ENCODE measurements at places on chromosomes 1 and 21.

- peaks cover 32% of the 10 kb centered on the region for H3K27me3 ChIP-seq
- H3K4me1 ChIP-seq: no peaks in the 10 kb centered on the region
- no peaks in the 10 kb centered on the region for H3K36me3 ChIP-seq
- no peak overlapping the region for H3K27ac ChIP-seq
Observed at GRCh38 chr1:54549181-54549924, 1.3 kb downstream of the ACOT11 start.

DNA sequence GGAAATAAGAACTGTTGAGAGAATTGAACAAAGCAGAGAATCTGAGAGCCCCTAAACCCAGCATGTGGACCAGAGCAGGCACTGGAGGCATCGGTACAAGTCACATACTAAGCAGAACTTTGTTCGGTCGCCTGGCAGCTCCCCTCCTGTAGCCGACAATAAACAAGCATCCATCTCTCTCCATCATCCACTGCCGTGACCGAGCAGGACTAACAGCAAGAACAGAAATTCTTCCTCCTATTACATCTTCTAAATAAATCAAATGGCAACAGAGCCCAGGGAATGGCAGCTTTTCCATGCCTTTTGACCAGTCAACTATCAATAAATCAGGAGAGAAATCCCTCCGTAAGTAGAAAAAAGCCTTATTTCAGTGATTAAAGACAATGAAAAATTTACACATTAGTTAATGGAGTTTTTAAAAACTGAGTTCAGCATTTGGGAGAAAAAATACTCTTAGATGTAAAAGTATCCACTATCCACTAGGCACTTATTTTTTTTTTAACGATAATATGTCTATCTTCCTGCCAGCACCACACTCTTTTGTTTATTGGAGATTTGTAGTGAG, 36.5 kb downstream of the PTPN14 start:
- H3K36me3 ChIP-seq: no peaks in the 10 kb centered on the region
- peaks cover 9% of the 10 kb centered on the region for H3K27me3 ChIP-seq
- H3K4me1 ChIP-seq: peaks cover 15% of the 10 kb centered on the region
- no peak overlapping the region for H3K4me3 ChIP-seq

- H3K36me3 ChIP-seq: no peaks in the 10 kb centered on the region
- no peak for DNase-seq
- H3K4me3 ChIP-seq: no peak overlapping the region
Observed at GRCh38 chr1:112524251-112524650, 15.5 kb downstream of the WNT2B start.

GRCh38 chr1:226406401-226406881, 1.5 kb downstream of the PARP1 start:
- H3K27ac ChIP-seq: peak overlapping the region; percentile 97
- H3K36me3 ChIP-seq: peaks cover 9% of the 10 kb centered on the region
- no peak for DNase-seq
- H3K27me3 ChIP-seq: peaks cover under 1% of the 10 kb centered on the region

- peaks cover 21% of the 10 kb centered on the region for H3K4me1 ChIP-seq
- peaks cover 3% of the 10 kb centered on the region for H3K36me3 ChIP-seq
- peak; percentile 65 for DNase-seq
- no peak overlapping the region for H3K4me3 ChIP-seq
- peak overlapping the region; percentile 13 for H3K27ac ChIP-seq
Observed at GRCh38 chr21:31974454-31974985, 101.7 kb downstream of the HUNK start.

GRCh38 chr1:19081218-19081893, 124.9 kb upstream of the IFFO2 start:
- H3K27me3 ChIP-seq: no peaks in the 10 kb centered on the region
- H3K36me3 ChIP-seq: peaks cover 74% of the 10 kb centered on the region
- H3K27ac ChIP-seq: no peak overlapping the region
- no peak for DNase-seq
- peaks cover 6% of the 10 kb centered on the region for H3K4me1 ChIP-seq

GRCh38 chr1:184536246-184536985, 149.6 kb downstream of the C1orf21 start:
- H3K36me3 ChIP-seq: no peaks in the 10 kb centered on the region
- no peak for DNase-seq
- H3K27ac ChIP-seq: no peak overlapping the region
- no peaks in the 10 kb centered on the region for H3K4me1 ChIP-seq
- H3K4me3 ChIP-seq: no peak overlapping the region

DNA sequence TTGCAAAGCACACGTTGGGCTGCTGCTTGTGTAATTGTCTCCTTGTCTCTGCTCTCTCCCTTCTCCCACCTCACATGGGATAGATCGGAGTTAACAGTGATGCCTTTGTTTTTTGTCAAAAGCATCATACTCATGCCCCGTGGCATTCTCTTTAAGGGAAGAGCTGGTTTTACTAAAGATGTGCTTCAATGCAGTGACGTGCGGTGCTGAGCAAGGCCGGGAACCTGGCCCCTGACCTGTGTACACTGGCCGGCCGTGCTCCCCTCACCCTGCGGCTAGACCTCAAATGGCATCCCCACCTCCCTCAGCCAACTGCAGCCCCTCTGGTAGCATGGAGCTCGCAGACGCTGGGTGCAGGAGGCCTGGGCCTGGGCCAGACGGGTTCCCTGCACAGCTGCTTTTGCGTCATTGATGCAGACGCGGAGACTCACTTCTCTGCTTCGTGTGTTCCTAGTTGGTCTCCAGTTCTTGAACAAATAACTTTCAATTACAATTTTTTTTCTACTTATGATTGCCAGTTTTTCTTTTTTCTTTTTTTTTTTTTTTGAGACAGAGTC, 19.9 kb downstream of the AGPAT3 start:
- H3K36me3 ChIP-seq: peaks cover 25% of the 10 kb centered on the region
- H3K27ac ChIP-seq: peak overlapping the region; percentile 74
- H3K4me1 ChIP-seq: peaks cover 61% of the 10 kb centered on the region
- no peaks in the 10 kb centered on the region for H3K27me3 ChIP-seq

- H3K4me3 ChIP-seq: no peak overlapping the region
- no peaks in the 10 kb centered on the region for H3K4me1 ChIP-seq
- no peak for DNase-seq
- no peaks in the 10 kb centered on the region for H3K36me3 ChIP-seq
- H3K27ac ChIP-seq: no peak overlapping the region
- no peaks in the 10 kb centered on the region for H3K27me3 ChIP-seq
Observed at GRCh38 chr1:61425040-61425439, 299.9 kb downstream of the TM2D1 start.

- peaks cover 39% of the 10 kb centered on the region for H3K27me3 ChIP-seq
- H3K27ac ChIP-seq: no peak overlapping the region
- H3K36me3 ChIP-seq: no peaks in the 10 kb centered on the region
- DNase-seq: no peak
- peaks cover 9% of the 10 kb centered on the region for H3K4me1 ChIP-seq
Observed at GRCh38 chr1:28301368-28302174, 27.3 kb upstream of the MED18 start.

DNA sequence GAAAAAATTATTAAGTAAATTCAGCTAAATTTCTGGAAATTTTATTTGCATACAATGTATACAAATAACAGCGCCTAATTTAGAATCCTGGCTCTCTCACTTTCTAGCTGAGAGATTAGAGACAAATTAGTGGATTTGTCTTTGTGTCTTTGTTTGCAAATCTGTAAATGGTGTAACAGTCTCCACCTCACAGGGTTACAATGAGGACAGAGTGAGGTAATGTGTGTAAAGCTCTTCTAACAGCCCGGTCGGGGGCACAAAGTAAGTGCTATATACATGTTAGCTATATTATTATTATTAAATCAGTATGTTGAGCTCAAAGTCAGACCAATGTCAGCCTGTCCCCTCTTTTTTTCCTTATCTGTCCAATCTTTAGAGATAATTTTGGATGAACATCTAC, 5.0 kb upstream of the ADAMTSL4 start:
- no peak overlapping the region for H3K4me3 ChIP-seq
- H3K27ac ChIP-seq: no peak overlapping the region
- DNase-seq: no peak
- H3K36me3 ChIP-seq: no peaks in the 10 kb centered on the region
- H3K27me3 ChIP-seq: peaks cover 62% of the 10 kb centered on the region

GRCh38 chr1:194776657-194777056, 1590.2 kb upstream of the B3GALT2 start:
- H3K4me3 ChIP-seq: no peak overlapping the region
- no peaks in the 10 kb centered on the region for H3K4me1 ChIP-seq
- no peak for DNase-seq
- H3K27ac ChIP-seq: no peak overlapping the region

DNA sequence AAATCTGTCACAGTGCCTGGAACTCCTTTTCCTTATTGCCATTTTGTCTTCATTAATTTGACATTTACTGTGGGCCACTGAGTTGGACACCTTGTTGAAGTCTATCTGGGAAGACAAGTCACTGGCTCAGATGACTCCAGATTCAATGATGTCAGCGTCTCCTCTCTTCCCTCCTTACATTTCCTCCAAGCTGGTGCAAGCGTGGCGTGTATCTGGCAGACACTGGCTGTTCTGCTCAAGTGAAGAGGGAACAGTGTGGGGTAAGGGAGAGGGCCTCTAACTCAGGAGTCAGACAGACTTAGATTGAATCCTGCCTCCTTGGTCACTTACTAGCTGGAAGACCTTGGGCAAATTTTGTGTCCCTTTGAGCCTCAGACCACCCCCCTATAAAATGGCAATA, 8.7 kb upstream of the ZNF691 start:
- no peaks in the 10 kb centered on the region for H3K27me3 ChIP-seq
- H3K27ac ChIP-seq: no peak overlapping the region
- no peaks in the 10 kb centered on the region for H3K4me1 ChIP-seq
- no peak overlapping the region for H3K4me3 ChIP-seq
- no peak for DNase-seq

- peaks cover 44% of the 10 kb centered on the region for H3K27me3 ChIP-seq
- H3K27ac ChIP-seq: peak within 1 kb of the TSS; percentile 75
- peaks cover 7% of the 10 kb centered on the region for H3K4me1 ChIP-seq
Observed at GRCh38 chr1:1918901-1919303, at the start of gene TMEM52. Gene TMEM52 (minus strand): TSS chr1:1919279. CDS start chr1:1919265, 14 bp downstream.

DNA sequence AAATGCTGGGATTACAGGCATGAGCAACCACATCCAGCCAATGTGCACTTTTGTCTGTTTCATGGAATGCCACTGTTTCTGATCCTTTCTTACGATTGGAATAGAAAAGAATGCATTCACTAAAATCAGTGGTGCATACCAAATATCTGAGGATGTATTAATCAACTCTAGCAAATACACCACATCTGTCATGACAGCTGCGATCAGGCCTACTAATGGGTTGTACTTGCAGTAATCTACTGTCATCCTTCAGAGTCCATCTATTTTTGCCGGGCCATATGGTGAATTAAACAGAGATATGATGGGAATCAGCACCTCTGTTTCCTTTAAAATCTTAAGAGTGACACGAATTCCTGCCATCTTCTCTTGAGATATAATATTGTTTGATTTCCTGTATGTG, 8.5 kb upstream of the USP1 start:
- H3K36me3 ChIP-seq: no peaks in the 10 kb centered on the region
- H3K27ac ChIP-seq: no peak overlapping the region
- no peak for DNase-seq
- H3K27me3 ChIP-seq: peaks cover 11% of the 10 kb centered on the region

GRCh38 chr1:181061487-181061886, 27.0 kb upstream of the IER5 start:
- H3K4me3 ChIP-seq: no peak overlapping the region
- no peak overlapping the region for H3K27ac ChIP-seq
- no peaks in the 10 kb centered on the region for H3K27me3 ChIP-seq
- peaks cover 37% of the 10 kb centered on the region for H3K36me3 ChIP-seq
- DNase-seq: no peak

DNA sequence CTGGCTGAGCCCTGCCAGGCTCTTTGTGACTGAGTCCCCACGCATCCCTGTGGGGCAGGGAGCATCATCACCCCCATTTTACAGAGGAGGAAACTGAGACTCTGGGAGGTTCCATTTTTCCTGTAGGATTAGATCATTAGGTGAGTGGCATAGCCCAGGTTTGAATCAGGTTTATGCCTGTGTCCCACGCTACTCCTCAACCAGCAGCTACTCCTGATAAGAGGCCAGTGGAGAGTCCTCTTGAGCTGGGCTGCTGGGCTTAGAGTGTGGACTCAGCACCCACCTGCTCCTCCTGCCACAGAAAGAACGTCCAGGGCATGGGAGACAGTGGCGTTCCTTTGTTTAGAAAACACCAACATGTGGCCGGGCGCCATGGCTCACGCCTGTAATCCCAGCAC, 30.7 kb downstream of the TNFRSF1B start:
- H3K4me3 ChIP-seq: no peak overlapping the region
- no peaks in the 10 kb centered on the region for H3K27me3 ChIP-seq
- H3K27ac ChIP-seq: no peak overlapping the region
- H3K36me3 ChIP-seq: peaks cover 57% of the 10 kb centered on the region

- peaks cover 2% of the 10 kb centered on the region for H3K4me1 ChIP-seq
- peaks cover 46% of the 10 kb centered on the region for H3K27me3 ChIP-seq
- H3K36me3 ChIP-seq: no peaks in the 10 kb centered on the region
- no peak for DNase-seq
- H3K4me3 ChIP-seq: no peak overlapping the region
- H3K27ac ChIP-seq: no peak overlapping the region
Observed at GRCh38 chr1:181490740-181491712, 7.7 kb downstream of the CACNA1E start.

GRCh38 chr1:165483412-165483811, 38.5 kb upstream of the RXRG start:
- no peaks in the 10 kb centered on the region for H3K36me3 ChIP-seq
- peaks cover 12% of the 10 kb centered on the region for H3K4me1 ChIP-seq
- H3K4me3 ChIP-seq: no peak overlapping the region
- H3K27ac ChIP-seq: no peak overlapping the region
- DNase-seq: no peak
- H3K27me3 ChIP-seq: peaks cover 3% of the 10 kb centered on the region

All from activated naive CD4-positive, alpha-beta T cell treated with anti-CD3 and anti-CD28 coated beads, Interleukin-2, amount 10 ng/mL, durations not matched to agents 7 days and 5 days (primary cell).